ENCODE measurements at places on chromosomes 4 and X.
A peak's percentile ranks its signal among the peaks of the same experiment; 100 is the strongest.

- DNase-seq = no peak
Measured at GRCh38 chr4:13546941-13547484, 2.7 kb upstream of the NKX3-2 start.

DNA sequence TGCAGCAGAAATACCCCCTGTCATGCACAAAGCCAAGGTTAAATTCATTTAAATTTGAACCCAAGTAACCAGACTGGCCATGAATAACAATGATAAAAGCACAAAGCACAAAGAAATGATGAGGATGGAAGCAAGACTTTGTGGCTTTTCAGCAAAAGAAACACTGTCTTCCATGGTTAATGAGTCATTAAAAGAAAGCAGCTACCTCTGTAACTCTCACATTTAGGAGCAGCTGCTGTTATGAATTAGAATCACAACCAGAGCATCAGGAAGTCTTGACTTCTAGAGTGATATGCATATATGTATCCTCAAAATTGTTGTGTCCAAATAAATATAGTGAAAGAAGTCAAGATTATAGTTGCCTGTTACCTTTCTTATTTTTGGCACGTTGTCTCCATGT is 70.7 kb upstream of the RPS6KA6 start:
- DNase-seq = no peak

- DNase-seq = no peak
Measured at GRCh38 chr4:169256101-169256612, 14.6 kb downstream of the SH3RF1 start.

GRCh38 chrX:70494441-70494840 is 49.8 kb downstream of the DLG3 start:
- DNase-seq = no peak

- DNase-seq = no peak
Measured at GRCh38 chr4:119707336-119707735, 78.7 kb upstream of the PDE5A start.

DNA sequence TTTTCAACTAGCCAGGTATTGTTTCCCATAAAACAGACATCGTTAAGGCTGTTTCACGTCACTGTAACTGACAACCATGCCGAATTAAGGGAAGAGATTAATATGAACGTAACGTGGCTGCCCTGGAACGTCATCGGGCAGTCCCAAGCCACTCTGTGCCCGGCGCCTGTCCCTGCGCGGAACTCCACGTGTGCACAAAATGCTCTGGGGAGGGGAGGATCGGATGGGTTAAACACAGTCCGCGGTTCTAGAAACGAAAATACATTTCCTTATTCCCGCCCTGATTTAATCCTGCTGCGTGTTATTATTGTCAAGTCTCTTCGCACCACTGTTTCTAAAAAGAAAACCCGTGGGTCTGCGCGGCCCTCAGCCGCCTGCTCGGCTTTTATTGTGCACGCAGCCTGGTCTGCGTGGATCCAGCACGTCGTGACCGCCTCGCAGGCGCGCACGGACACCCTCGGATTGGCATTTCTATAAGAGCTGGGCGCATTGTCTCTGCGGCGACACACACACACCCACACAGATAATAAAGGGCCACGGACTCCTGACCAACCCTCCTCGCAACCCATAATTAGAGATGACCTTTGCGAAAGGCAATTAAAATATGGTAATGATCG is 69.6 kb upstream of the BCOR start:
- no peak for DNase-seq

GRCh38 chrX:109654516-109655109 is 29.6 kb upstream of the KCNE5 start:
- DNase-seq = no peak

- no peak for DNase-seq
Measured at GRCh38 chr4:140122891-140123290, 31.1 kb downstream of the MAML3 start.

DNA sequence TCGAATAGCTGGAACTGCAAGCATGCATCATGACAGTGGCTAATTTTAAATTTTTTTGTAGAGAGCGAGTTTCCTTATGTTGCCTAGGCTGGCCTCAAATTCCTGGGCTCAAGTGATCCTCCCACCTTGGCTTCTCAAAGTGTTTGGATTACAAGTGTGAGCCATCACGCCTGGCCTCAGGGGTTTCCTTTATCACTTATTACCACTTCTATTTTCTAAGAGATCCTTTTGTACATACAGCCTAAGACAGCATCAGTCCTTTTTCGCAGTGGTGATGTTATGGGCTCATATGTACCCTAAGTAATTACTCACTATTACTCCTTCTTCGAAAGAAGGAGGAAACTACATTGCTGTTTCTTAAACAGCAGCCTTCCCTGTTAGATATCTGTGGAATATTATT is 54.1 kb upstream of the CDKN2AIP start:
- no peak for DNase-seq

DNA sequence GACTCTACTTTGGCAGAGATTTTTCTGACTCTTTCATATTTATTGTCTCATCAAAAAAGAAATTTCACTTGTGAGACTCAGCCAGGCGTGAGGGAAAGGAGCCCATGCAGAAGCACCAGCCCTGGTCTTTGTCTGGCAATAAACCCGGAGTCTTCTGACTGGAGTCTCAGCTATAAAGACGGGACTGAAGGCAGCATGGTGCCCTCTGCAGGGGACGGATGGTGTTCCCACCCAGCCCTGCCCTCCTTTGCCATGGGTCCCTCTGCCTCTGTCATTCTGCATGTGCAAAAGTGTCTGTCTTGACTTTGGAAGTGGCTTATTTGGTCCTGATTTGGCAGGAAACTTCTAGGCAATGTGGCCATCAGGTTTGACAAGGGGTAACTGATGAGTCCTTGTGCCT is 14.2 kb downstream of the ZNF185 start:
- no peak for DNase-seq

- DNase-seq = no peak
Measured at GRCh38 chr4:74319470-74319869, 11.2 kb downstream of the EPGN start.

GRCh38 chrX:151973060-151973661 is 1.3 kb downstream of the GABRE start:
- DNase-seq = no peak

DNA sequence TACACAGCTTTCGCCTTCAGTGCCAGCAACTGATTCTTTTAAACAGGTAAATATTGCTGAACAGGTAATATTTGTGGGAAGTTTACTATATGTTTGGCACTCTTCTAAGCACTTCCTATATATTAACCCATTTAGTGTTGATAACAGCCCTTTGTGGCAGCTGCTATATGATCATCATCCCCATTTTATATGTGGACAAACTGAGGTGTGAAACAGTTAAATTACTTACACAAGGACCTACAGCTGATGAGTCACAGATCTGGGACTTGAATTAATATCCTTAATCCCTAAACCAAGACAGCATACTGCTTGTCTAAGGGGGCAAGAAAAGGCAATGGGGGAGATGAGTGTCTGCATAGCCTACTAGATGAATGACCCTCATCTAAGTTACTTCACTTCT is 2.9 kb downstream of the SMIM20 start:
- no peak for DNase-seq

- DNase-seq = peak; percentile 61
Measured at GRCh38 chr4:139576219-139576618, 20.2 kb upstream of the SETD7 start.

- DNase-seq = no peak
Measured at GRCh38 chrX:130347321-130347720, 7.6 kb downstream of the SLC25A14 start.

DNA sequence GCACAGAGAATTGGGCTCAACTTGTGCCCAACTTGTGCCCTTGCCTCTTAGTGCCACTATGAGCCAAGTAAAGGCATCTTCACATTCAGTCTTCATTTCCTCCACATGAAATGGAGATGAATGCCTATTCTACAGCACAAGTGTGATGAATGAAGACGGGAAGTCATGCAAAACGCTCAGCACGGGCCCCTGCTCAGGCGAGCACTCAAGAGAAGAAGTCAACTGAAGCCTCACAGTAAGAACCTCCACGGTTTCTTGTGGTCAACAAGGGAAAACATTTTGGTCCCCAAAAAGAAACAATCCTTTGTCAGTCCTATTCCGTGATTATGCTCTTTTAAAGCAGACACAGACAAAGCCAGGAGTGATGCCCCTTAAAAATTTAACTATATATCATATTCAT is 87.0 kb downstream of the IRF2 start:
- peak; percentile 17 for DNase-seq

- DNase-seq = no peak
Measured at GRCh38 chr4:66923081-66923865, 622.0 kb downstream of the CENPC start.

DNA sequence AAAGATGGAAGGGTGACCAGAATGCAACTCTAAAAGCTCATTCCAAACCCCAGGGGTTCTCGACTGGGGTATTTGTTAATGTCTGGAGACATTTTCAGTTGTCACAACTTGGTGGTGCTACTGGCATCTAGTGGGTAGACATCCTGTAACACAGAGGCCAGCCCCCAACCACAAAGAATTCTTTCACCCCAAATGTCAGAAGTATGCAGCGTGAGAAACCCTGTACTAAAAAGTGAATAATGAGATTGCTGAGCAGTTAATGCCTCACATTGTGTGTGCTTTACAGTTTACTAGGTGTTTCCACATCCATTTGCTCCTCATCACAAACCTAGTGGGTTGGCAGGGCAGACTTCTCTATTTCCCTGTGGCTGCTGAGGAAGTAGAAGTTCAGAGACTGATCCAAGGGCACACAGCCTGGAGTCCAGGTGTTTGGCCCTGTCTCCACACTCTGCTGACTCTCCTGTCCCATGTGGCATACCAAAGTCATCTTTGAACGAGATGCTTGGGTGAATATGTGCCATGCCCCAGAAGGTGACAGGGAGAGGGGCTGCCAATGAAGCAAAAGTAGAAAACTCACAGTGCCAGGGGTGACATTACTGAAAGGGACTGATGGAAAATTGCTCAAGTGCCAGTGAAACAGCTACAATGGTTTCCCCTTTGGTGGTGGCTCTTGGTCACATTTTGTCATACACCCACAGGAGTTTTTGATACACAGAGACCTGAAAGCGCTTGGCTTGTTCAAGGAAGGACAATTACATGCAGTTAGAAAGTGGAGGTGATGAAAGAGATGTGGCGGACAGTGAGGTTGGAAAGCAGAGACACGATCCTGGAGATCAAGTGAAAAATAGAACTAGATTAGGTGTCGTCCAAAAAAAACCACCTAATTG is 10.1 kb upstream of the TMEM154 start:
- DNase-seq = no peak

- DNase-seq = no peak
Measured at GRCh38 chr4:74453037-74453635, 8.2 kb downstream of the AREG start.

DNA sequence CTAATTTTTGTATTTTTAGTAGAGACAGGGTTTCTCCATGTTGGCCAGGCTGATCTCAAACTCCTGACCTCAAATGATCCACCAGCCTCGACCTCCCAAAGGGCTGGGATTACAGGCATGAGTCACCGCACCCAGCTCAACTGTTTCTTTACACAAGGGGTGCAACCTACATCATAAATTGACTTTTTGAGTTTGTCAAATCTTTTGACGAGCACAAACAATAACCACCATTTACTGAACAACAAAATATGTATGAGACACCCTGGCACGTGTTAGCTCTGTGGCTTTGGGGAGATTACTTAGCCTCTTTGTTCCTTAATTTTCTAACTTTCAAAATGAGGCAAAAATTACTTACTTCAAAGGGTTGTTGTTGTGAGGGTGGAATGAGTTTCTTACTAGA is 23.5 kb upstream of the SLC34A2 start:
- DNase-seq = no peak

DNA sequence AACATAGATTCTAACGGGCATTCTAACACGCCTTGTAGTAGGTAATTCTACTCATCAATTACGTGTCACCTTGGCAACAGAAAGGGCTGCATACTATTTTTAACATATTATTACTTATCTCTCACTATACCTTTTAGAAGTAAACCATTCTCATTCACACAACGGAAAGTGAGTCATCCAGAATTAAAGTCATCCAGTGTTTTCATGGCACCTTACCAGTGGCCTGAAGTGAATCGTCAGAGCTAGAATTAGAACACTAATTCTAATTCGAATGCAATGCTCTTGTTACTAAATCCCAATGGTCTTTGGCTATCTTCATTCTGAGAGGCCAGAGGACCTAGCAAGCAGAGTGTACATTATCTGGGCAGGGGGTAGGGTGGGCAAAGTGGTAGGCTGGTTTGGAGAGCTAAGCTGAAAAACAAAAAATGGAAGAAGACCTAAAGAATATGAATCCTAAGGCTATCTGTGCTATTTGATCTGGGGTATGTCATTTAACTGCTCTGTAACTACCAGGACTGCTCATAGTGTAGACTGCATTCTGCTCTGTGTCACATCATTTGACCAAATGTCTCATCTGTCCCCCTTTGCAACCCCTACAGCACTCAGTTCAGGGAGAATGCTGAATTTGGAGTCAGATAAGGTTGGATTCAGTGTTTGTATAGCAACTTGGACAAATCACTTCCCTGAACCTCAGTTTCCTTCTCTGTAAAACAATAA is 96.5 kb downstream of the HDAC8 start:
- DNase-seq = no peak

- no peak for DNase-seq
Measured at GRCh38 chrX:136488706-136489105, 959 bp downstream of the BRS3 start.

DNA sequence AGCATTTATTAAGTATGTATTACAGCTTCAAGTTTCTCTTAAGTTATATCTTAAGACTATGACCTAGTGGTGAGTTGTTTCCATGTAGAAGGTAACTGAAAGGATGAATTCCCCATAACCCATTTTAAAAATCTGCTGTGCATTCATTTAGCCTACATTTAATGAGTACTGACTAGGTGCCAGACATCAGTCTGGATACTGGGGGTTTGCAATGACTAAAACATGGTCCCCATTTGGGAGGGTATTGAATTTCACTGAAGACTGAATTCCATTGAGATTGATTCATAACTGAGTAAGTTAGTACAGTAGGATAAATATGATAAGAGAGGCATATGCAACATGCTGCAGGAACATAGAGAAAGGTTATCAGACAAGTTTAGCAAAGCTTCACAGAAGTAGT is 241.5 kb downstream of the FRAS1 start:
- DNase-seq = no peak

- no peak for DNase-seq
Measured at GRCh38 chr4:37054531-37055077, 189.9 kb upstream of the NWD2 start.

DNA sequence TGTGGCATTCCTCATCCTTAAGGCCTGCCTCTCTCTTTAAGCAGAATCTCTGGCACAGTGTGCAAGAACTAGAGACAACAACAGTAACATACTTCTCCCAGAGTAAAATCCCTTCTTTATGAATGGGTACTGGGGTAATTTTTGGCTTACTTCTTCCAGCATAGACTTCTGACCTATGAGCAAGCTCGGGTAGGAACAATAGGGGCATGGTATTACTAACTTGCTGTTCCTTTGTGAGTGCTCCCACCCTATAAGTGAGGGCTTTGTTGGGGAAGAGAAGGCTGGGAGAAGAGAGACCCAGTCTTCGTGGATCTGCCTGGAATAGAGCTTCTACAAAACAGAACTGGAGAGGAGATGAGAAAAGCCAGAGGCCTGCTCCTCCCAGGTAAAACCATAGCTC is 30.2 kb downstream of the CLDN2 start:
- DNase-seq = no peak

- DNase-seq = no peak
Measured at GRCh38 chr4:107094332-107094731, 58.2 kb upstream of the DKK2 start.

- peak; percentile 61 for DNase-seq
Measured at GRCh38 chrX:7147413-7147977, at the start of gene STS. Gene STS (plus strand): TSS chrX:7147712. CDS start chrX:7253200, 105,488 bp downstream.

Measured in femur (tissue), 1 donor.